ENCODE measurements at places on chromosomes 2 and 18.

GRCh38 chr2:198097630-198098029, 293.2 kb downstream of the PLCL1 start:
- no peak for DNase-seq

GRCh38 chr18:7541835-7542234, 25.3 kb upstream of the PTPRM start:
- no peak for DNase-seq

DNA sequence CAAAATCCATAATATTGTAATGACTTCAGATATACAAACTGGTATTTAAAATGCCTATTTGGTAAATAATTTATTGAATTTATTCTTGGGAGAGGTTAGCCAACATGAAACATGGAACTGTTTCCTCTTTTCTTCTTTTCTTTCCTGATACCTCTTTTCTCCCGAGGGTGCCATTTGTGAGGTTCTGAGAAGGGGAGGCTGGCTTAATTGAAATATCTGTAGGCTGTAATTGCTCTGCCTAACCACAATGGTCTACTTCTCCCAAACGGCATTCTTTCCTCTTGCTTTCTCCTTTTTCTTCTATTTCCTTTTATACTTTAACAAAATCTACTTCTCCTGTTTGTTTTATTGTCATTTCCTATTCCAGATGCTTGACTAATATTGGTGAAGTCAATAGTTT, 114.9 kb downstream of the TCF4 start:
- DNase-seq: no peak

GRCh38 chr2:191206613-191207471, 38.4 kb upstream of the MYO1B start:
- DNase-seq: no peak

DNA sequence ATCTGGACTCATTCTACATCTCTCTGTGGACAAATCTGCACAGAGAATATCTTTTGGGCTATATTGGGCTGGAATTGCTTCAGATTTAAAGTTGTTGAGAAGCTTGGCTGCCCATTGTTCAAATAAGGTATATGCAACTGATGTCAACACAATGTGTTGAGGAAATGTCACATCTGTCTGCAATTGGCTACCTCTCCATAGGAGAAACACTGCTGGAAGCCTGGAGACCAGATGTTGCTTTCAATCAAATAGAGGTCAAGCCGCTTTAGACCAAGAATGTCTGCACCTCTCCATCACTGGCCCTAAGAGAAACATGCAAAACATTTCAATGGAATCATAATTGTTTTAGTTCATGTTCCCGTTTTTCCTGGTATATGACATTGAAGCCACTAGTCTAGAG, 720.2 kb downstream of the SLC4A3 start:
- no peak for DNase-seq

DNA sequence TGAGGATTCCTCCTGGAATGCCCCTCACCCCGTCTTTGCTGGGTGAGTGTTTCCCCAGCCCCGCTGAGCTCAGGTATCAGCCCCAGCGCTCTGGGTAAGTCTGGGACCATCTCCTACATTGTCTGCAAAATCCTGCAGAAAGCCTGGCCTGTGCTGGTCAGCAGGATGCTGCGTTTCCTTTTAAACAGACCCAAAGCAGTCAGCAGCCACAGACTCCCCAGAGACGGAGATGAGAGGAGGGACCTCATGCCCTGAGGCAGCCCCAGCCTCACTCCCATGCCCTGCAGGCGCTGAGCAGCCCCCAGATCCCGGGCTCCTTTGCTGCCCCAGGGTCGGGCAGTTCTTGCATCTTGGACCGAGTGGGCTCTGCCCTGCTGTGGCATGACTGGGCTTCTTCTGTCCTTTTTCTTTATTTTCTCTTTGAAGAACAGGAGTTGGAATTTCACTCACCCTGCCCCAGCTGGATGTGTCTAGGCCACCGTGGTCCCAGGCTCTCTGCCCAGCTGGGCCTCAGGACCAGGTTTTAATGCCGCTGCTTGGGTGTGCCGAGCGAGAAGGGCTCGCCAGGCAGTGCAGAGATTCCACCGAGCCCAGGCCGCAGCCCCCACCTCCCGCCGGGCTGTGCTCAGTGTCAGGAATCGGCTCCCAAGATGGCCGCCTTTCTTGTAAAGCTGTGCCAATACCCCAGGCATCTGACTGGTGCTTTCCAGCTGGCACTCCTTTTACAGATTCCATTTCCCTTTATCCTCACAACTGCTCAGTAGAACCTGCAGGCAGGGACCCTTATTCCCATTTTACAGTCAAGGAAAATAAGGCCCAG, 43.6 kb downstream of the ODC1 start:
- no peak for DNase-seq

- no peak for DNase-seq
These were observed 2.5 kb upstream of the PKDCC start for GRCh38 chr2:42045352-42045751.

DNA sequence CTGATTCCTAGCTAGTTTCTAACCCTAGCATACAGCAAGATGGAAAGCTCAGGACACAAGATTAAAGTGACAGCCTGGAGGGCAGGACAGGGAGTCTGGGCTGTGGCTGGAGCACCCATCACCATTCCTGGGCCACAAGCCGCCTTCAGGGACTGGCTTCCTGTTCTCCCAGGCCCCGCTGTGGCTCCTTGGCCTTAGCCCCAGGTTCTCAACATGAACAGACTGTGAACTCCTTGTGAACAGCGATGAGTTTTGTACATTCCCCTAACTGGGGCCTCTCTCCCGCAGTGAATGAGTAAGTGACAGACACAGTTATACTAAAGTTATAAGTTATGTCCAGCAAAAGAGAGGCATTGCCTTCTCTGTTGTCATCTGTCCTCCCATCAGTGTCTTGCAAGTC, 35.9 kb upstream of the SLC14A1 start:
- DNase-seq: peak; percentile 43

- no peak for DNase-seq
These were observed 507 bp downstream of the CNNM4 start for GRCh38 chr2:96760986-96761832.

DNA sequence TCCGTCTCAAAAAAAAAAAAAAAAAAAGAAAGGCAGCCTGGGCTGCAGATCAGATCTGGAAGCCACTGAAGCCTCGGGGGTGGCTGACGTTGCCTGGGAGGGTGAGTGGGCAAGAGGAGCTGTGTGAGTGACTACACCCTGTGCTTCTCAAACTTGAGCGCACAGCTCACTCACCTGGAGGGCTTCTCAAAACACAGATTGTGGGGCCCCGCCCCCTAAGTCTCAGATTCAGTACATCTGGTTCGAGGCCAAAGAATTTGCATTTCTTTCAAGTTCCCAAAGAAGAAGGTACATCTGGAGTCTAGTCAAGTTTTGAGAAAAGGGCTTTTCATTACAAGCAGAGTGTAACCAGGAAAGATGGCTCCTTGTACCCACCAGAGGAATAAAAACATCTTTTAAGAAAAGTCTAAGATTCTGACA, 97.7 kb upstream of the CAB39 start:
- no peak for DNase-seq

- no peak for DNase-seq
These were observed 504.0 kb downstream of the EPHA4 start for GRCh38 chr2:221068123-221068522.

GRCh38 chr2:59690849-59691248, 862.6 kb downstream of the BCL11A start:
- no peak for DNase-seq

DNA sequence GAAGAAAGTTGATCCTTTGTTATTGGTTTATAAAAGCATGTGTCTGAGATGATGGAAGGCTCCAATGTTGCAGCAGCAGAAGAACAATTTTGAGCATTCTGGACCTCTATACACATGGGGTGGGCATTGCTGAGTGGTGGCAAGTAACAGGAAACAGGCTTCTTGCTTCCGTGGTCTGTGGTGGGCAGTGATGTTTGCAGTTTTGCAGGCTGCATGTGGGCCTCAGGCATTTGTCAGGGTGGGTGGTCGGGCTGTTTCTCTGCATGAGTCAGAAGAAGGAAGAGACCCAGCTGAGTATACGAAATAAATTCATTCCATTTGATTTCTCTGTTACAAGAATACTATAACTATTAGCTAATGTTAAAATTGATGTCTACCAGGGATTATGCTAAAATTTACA, 239.5 kb upstream of the COL3A1 start:
- no peak for DNase-seq

DNA sequence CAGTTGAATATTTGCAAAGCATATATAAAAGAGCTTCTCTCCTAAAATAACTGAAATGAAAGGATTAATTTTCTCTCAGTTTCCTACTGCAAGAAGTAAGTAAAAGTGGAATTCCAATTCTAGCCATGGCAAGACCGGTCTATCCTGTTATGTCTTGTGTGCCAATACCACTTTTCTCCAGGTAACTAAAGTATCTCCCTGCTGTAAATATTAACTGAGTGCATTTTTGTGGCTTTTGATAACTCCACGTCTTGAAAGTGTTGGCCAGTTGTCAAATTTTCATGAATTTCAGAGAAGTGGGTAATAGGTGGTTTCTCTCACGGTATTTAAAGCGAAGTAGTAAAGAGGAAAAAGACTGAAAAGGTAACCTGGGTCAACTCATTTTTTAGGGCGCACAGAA, 225.9 kb downstream of the NEDD4L start:
- DNase-seq: peak; percentile 72

GRCh38 chr2:7693246-7694075, 776.2 kb downstream of the RNF144A start:
- DNase-seq: no peak

DNA sequence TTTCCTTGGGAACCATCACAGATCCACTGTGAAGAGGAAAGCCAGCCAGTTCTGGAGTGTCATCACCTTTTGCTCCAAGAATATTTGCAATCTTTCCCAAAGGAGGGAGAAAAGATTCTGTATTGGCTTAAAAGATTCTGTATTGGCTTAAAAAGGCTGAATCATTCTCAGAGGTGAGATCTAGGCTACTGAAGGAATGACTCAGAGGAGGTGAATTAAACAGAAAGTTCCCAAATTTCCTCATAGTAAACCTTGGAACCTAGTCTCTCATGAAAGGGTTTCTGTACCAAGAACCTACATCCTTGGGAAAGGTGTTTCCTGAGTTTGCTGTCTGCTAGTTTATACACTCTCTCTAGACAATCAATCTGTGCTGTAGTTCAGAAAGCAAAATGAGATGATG, 34.1 kb upstream of the GRB14 start:
- no peak for DNase-seq

GRCh38 chr18:3044931-3045698, 32.2 kb upstream of the LPIN2 start:
- peak; percentile 55 for DNase-seq

Measured in umbilical cord (tissue), 2 donors.